Myocyte (in vitro differentiated cells): ENCODE measurements at places on chromosomes 5 and 9.

GRCh38 chr9:127837346-127837745 lies 17.1 kb downstream of the ENG start:
- DNase-seq, result no peak

DNA sequence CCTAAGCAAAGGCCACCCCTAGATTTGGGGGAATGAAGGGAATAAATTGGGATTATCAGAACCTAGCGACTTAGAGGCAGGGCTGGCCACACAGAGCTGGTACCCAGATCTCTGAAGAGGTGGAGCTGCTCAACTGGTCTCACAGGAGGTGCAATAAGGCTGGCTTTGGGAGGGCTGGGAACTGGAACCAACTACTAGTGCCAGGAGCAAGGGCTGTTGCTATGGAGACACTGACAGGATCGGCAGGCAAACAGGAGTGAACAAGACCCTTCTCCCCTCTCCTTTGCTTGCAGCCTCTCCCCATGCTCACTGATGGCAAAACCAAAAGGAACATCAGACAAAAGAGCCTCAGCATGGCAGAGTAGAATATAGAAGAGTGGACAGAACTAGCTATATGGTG lies 17.0 kb upstream of the WHRN start:
- no peak for DNase-seq

DNA sequence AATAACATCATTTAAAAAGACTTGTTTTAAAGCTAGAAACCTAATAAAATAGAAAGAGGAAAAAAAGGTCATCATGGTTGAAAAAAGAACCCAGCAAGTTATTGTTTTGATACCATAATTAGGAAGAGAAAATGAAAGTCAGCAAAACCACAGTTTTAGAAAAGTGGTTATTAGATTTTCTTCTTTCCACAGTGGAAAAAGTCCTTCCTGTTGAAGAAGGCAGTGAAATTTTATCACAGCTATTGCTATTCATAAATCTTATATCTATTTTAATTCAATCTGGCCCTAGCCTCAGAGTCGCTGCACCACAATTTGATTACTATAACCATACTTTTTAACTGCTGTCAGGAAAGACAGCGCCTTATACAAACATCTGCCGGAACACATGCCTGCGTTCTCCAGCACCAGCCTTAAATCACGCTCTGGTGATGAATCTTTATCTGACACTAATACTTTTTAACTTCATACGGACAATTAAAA lies 60.3 kb downstream of the MAPKAP1 start:
- no peak for DNase-seq

- DNase-seq, result no peak
These were observed 737 bp downstream of the RNF180 start for GRCh38 chr5:64166201-64166959.

DNA sequence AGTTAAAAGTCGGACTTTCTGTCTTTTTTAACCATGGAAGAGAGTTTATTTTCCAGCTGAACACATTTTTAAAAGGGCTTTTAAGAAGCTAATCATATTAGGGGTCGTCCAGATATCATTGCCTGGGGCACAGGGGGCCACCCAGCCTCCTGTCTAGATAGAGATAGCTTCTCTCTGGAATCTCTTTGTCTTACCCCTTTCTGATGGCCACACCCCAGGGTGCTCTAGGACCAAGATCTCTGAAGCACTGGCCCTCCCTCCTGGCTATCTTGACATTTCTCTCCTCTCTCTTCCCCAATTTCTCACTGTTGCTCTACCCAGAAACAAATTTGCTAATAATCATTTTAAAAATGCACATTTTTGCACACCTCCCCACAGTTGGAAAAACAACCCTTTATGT lies 204.4 kb downstream of the NXNL2 start:
- DNase-seq, result no peak

DNA sequence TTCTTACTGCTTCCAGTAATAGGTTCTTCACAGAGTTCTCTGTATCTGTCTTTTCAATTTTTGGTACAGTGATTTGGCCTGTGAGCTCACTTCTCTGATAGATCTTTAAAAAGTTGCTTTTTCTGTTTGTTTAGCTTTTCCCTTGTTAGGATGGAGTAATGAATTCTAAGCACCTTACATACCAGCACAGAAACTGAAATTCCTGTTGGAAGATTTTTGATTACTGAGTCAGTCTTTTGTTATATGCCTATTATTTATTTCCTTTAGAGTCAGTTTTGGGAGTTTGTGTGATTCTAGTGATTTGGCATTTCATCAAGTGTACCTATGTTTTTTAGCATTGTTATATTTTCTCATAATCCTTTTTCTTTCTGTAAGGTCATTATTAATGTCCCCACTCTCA lies 37.6 kb upstream of the IPPK start:
- no peak for DNase-seq

GRCh38 chr5:98768160-98768959 lies 5.1 kb upstream of the RGMB start:
- peak; percentile 90 for DNase-seq

- no peak for DNase-seq
These were observed 12.8 kb upstream of the PHF19 start for GRCh38 chr9:120889606-120890271.

- peak; percentile 15 for DNase-seq
These were observed 142.4 kb downstream of the ELAVL2 start for GRCh38 chr9:23683611-23684061.

DNA sequence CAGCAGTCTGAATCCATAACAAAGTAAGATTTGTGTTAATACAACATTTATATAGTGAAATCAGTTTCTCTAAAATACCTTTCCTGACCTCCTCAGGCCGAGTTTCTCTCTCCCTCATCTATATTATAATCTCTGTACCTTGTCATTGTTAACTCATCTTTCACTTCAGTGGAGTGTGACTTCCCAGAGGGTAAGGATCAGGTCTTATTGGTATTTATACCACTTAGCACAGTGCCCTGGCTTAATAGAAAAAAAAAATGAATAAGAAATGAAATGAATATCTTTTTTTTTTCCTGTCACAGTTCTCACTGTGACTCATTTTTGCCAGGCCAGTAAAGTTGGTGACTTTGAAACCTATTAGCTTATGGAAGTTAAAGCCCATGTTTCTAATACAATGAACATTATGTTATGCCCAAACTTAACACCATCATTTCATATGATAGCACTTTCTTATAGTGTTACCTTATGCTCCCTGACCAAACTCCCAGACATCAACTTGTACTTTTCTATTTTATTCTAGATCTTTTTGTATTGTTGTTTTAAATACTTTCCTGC lies 90.1 kb downstream of the NR3C1 start:
- DNase-seq, result no peak
